Myocyte (in vitro differentiated cells): ENCODE measurements at places on chromosomes 2 and 18.

- DNase-seq: no peak
Measured at GRCh38 chr2:23631389-23631788, 246.4 kb downstream of the KLHL29 start.

DNA sequence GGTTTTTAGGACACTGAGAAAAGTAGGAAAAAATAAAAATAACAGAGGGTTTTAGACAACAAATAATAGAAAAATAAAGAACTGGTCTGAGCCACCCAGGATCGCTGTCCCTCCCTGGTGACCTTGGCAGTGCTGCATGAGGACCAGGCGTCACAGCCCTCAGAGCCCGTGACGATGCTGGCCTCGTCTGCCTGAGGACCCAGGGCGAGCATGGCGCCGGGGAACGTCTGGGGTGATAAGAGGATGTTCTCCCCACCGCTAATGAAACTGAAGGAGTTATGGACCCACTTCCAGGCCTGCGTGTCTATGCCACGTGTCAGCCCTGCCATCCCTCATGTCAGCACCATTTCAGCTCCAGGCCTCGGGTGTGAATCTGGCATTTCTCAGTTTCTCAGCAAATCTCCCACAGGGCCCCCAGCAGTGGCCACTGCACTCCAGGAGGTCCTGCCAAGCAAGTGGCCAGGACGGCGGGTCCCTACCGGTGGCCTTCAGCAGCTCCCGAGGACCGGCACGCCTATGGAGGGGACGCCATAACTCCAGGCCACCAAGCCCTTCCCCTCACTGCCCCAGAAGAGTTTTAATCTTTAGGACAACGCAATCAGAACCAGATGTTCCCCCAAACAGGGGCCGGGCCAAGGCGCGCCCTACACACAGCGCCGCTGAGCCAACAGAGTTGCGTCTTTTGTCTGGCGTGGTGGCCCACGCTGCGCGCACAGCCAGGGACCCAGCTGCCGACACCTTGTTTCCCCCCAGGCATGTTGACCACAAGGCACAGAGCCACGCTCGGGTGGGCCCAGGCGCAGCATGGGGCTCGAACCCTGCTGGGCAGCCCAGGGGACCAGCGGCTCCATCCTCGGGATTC lies 179.7 kb downstream of the TWIST2 start:
- DNase-seq: no peak

DNA sequence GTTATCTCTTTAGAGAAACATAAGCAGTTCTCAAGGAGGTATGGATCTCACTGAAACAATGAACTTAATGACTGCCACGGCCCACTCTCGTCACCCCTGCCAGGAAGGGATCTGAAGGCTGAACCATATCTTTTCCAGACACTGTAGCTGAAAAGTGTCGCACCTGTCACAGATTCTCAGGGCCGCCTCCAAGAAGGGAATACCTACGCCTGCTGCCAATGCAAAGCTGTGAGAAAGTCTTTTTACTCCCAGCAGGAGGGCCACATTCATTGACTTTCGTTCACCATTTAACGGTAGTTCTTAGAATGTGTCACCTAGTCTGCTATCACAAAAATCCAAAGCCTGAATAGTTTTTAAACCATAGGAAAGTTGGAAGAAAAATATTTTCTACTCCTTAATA lies 66.7 kb upstream of the SH3BP4 start:
- no peak for DNase-seq

GRCh38 chr2:74835831-74836674 lies 2.1 kb downstream of the HK2 start:
- DNase-seq: peak; percentile 52

GRCh38 chr2:38163006-38163405 lies 87.1 kb upstream of the CYP1B1 start:
- no peak for DNase-seq

GRCh38 chr2:166451468-166451867 lies 42.6 kb downstream of the SCN7A start:
- DNase-seq: no peak

DNA sequence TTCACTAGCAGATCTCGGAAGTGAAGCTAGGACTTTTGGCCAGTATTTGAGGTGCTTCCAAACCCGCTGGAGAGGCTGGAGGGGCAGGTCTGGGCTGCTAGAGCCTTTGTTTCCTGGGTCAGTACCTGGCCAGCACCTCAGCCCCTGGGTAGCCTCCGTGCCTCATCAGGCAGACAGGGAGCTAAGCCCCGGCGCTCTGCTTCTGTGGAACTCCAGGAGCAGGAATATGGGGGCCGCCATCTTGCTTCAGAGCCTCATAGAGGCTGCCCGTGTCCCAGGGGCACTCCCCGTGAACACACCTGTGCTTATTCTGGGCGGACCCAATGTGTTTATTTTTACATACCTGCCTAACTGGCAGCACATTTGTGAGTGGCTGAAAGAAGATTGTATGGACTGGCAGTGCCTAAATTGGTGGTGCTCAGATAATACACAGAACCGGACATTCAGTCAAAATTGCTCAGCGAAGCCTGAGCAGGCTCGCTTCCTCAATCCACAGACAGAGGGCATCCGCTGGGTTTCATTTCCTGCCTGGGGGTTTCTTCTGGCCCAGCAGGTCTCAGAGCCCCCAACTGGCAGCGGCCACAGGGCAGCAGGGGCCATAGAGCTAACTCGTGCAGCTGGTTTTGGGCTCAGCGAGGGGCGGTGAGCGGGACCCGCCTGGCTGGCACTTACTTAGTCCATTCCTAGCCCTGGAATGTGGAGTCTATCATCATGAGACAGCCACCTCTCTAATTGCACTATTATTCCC lies 176.8 kb upstream of the ALKAL2 start:
- DNase-seq: no peak

- no peak for DNase-seq
Measured at GRCh38 chr2:99801327-99801901, 311.6 kb upstream of the REV1 start.

DNA sequence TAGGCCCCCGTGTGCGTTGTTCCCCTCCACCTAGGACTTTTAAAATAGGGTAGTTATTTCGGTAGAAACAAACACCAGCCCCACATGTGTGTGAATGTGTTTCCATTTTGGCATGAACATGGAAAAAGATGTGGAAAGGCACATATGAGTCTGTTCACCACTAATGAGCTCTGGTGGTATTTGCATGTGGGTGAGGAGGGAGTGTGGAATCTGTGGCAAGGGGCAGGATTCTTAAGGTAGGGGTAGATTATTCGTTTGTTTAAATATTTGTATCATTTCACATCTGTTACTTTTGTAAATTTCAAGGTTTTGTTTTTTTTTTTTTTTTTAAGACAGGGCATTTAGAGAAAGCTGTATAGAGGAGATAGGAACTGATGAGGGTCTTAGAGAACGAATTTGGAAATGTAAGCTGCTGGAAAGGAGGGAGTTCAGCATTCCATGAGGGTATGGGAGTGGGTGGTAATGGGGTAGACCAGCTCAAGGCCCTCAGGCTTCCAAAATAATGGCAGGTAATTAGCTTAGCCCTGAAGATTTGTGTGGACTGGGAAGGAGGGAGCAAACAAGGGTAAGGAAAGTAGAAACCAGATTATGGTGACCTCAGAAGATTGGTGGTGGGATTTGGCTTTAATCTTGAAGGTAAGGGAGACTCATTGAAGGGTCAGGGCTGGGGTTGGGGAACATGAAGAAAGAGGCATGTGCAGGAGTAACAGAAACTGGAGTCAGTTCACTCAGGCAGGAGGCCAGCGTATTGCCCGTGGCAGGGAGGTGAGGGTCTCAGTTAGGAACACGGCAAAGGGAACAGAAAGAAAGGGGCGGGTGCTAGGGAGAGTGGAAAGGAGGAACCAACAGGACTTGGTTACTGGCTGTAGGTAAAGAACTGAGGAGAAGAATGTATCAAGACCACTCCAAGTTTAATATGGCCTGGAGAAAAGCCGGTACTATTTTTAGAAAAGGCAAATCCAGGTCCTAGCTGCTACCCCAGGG lies 123.6 kb downstream of the PLB1 start:
- peak; percentile 29 for DNase-seq

GRCh38 chr18:49886891-49887764 lies 73.8 kb upstream of the ACAA2 start:
- no peak for DNase-seq

GRCh38 chr2:136195226-136195625 lies 77.3 kb upstream of the CXCR4 start:
- no peak for DNase-seq

DNA sequence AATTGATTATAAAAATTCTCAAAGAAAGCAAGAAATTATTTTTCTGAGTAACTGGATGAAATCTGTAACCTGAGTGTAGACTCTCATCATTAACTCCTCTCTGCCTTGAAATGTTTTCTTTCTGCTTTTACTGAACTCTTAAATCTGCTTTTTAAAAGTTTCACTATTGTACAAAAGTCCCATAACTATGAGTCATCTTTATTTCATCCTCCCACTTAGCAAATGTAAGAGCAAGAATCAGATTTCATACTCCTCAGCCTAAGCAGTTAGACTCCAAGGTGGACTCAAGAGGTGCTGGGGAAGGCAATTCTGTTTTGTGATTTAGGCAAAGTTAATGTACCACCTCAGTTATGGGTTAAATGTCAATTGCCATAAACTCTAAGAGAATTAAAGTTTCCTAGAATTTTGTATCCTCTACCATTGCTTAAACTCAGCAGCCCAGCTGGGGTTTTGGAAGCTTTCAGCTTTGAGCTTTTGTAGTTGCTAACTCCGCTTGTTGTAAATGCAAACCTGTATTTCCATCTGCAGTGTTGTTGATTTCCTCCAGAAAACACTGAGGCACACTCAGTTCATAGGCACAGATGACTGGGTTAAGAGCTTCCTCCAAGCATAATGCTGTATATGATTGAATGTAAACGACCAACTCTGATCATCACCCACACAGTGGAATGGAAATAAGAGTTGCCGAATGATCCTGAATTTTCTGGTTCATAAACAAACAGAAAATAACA lies 268.8 kb downstream of the ARHGAP15 start:
- peak; percentile 53 for DNase-seq

- DNase-seq: no peak
Measured at GRCh38 chr2:121532894-121533293, 2.2 kb downstream of the RNU4ATAC start.

GRCh38 chr2:159251296-159252173 lies 35.0 kb downstream of the WDSUB1 start:
- DNase-seq: no peak

GRCh38 chr18:46711444-46711863 lies 45.4 kb downstream of the ST8SIA5 start:
- peak; percentile 95 for DNase-seq

DNA sequence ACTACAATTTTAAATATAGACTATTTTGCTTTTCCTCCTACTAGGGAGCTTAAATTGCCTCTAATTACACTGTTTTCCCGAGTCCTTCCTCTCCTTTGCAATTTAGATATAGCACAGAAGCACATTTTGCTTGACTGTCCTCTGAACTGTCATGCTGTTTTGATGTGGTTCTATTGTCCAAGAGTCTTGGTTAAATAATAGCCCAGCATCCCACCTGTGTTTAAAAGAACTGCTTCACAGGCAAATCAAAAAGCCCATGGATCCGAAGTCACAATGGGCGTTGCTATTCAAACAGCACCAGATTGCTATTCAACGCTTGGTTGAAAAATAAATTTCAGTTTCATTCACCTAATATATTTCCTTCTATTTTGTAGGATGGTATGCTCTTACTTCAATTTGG lies 22.3 kb upstream of the ACTR3 start:
- DNase-seq: no peak

DNA sequence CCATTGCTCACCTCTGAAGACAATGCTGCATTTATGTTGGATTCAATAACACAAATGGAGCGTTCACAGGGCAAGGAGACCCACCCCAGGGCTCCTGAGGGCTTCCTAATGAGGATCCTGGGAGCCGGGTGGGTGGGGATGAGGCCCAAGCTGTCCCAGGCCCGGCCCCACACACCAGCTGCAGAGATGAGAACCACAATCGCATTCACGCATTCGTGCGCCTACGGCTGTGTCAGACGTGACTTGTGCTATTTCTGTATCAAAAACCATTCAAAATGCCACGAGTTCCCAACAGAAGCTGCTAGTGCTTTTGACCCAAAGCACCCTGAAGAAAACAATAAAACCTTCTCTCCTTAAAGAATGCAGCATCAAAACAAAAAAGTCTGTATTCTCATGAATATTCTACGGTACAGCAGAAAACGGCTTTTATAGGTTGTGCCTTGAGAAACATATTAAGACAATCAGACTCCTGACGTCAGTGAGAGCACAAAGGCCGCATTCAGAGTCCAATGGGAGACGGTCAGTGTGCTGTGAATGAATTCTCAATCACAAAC lies 205.4 kb downstream of the HDAC4 start:
- no peak for DNase-seq

- DNase-seq: no peak
Measured at GRCh38 chr2:3597567-3597966, 2.7 kb downstream of the COLEC11 start.

DNA sequence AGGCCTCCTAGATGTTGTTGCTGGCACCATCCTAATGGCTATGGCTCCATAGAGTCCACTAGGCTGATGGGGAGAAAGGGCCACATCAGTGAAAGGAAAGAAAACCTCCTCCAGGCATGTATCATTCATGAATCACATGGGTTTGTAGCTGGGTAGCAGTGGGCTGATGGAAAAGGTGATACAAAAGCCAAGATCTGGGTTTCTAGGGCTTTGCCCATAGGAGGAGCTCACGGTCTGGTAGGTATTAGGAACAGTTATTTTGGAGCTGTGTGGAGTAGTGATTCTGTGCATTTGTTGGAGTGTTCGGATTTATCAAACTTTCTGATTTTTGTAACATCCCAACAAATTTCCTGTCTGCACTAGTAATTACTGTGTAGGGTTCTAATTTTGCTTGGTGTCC lies 259.2 kb downstream of the SLC4A3 start:
- no peak for DNase-seq

DNA sequence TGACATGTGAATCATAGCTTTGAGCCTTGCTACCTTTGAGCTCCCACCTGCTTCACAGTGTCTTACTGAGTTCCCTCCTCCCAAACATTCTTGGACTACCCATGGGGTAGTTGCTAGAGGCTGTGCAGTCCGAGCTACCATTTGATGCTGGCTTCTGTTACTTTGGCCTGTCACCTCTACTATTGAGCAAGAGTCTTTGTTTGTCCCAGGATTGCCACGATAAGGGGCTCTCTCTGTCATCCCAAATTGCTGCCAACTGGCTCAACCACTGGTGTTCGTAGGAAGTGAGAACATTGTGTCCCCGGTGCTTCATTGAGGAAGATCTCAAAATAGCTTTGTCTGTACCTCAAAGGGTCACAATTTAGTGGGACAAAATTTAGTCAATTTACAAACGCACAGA lies 59.1 kb upstream of the PAX8 start:
- DNase-seq: no peak

GRCh38 chr2:41912337-41912736 lies 135.5 kb upstream of the PKDCC start:
- DNase-seq: no peak

- DNase-seq: no peak
Measured at GRCh38 chr2:69390471-69390870, 3.4 kb upstream of the GFPT1 start.

GRCh38 chr2:74845217-74845751 lies 11.4 kb downstream of the HK2 start:
- DNase-seq: peak; percentile 96

- no peak for DNase-seq
Measured at GRCh38 chr2:113164215-113164929, 9.4 kb upstream of the PSD4 start.

GRCh38 chr2:70083344-70084156 lies 3.7 kb upstream of the PCBP1 start:
- DNase-seq: no peak

GRCh38 chr2:8234253-8234652 lies 447.6 kb upstream of the ID2 start:
- DNase-seq: no peak

- DNase-seq: peak; percentile 52
Measured at GRCh38 chr2:171086352-171087290, 74.1 kb downstream of the TLK1 start.

- DNase-seq: peak; percentile 62
Measured at GRCh38 chr2:197079832-197080555, 153.5 kb upstream of the PGAP1 start.
